ENCODE measurements at places on chromosomes 1 and 21. TPM values are rescaled to one million over a fixed set of nuclear protein-coding genes. Genes with fewer than 3 reads are reported as not detected.

The MCOLN2 gene
- polyA plus RNA-seq = not detected

The OR2T29 gene
- not detected for polyA plus RNA-seq

The GJA9 gene
- polyA plus RNA-seq = not detected

The GLIS1 gene
- not detected for polyA plus RNA-seq

The VWA5B1 gene
- 0.82 TPM for polyA plus RNA-seq

The HUNK gene
- 9.3 TPM for polyA plus RNA-seq

The DYNLT4 gene
- polyA plus RNA-seq = not detected

The ARHGAP30 gene
- polyA plus RNA-seq = not detected

The FOXD2 gene
- polyA plus RNA-seq = 0.06 TPM

The RAB4A gene
- 43.2 TPM for polyA plus RNA-seq

The PRMT2 gene
- 343 TPM for polyA plus RNA-seq

The ORC1 gene
- 0.48 TPM for polyA plus RNA-seq

The SLC50A1 gene
- polyA plus RNA-seq = 15.9 TPM

The ALX3 gene
- polyA plus RNA-seq = not detected

The TRPM2 gene
- polyA plus RNA-seq = 0.14 TPM

The RNU1-1 gene
- polyA plus RNA-seq = under 0.01 TPM

The SPRR2B gene
- polyA plus RNA-seq = not detected

The RCSD1 gene
- polyA plus RNA-seq = not detected

The PGBD5 gene
- 16.3 TPM for polyA plus RNA-seq

The ASPM gene
- 1.0 TPM for polyA plus RNA-seq

The NGF gene
- polyA plus RNA-seq = not detected

The GJC2 gene
- polyA plus RNA-seq = 1.7 TPM

The EFCAB14 gene
- 8.0 TPM for polyA plus RNA-seq

The TSSK3 gene
- polyA plus RNA-seq = not detected

The HENMT1 gene
- 4.1 TPM for polyA plus RNA-seq

The EDN2 gene
- polyA plus RNA-seq = not detected

The MARK1 gene
- polyA plus RNA-seq = 39.3 TPM

The CNTN2 gene
- 3.2 TPM for polyA plus RNA-seq

The LMNA gene
- 90.7 TPM for polyA plus RNA-seq

The LCE3E gene
- polyA plus RNA-seq = not detected

The TEDDM1 gene
- not detected for polyA plus RNA-seq

The TLCD4 gene
- 1.6 TPM for polyA plus RNA-seq

The LCA5L gene
- 1.1 TPM for polyA plus RNA-seq

The NBPF10 gene
- 0.34 TPM for polyA plus RNA-seq

The UTS2 gene
- polyA plus RNA-seq = 2.4 TPM

The NBPF15 gene
- polyA plus RNA-seq = 99.0 TPM

The DYRK1A gene
- 87.7 TPM for polyA plus RNA-seq

The SELL gene
- not detected for polyA plus RNA-seq

The SLC1A7 gene
- not detected for polyA plus RNA-seq

The RIT1 gene
- 83.5 TPM for polyA plus RNA-seq

The G0S2 gene
- polyA plus RNA-seq = 0.33 TPM

The LHX4 gene
- polyA plus RNA-seq = not detected

The FAM72B gene
- polyA plus RNA-seq = 2.0 TPM

The CELF3 gene
- polyA plus RNA-seq = 89.0 TPM

The GPR25 gene
- not detected for polyA plus RNA-seq

The NTRK1 gene
- 4.9 TPM for polyA plus RNA-seq

The S1PR1 gene
- polyA plus RNA-seq = 0.44 TPM

The PROK1 gene
- polyA plus RNA-seq = 0.54 TPM

The CENPF gene
- polyA plus RNA-seq = 5.4 TPM

The AMY1C gene
- polyA plus RNA-seq = not detected

Data from neural cell (in vitro differentiated cells).